ENCODE measurements at places on chromosomes 12 and 14.
A peak's percentile ranks its signal among the peaks of the same experiment; 100 is the strongest.

- no peak for DNase-seq
Measured at GRCh38 chr14:52730709-52731111, 744 bp downstream of the STYX start.

DNA sequence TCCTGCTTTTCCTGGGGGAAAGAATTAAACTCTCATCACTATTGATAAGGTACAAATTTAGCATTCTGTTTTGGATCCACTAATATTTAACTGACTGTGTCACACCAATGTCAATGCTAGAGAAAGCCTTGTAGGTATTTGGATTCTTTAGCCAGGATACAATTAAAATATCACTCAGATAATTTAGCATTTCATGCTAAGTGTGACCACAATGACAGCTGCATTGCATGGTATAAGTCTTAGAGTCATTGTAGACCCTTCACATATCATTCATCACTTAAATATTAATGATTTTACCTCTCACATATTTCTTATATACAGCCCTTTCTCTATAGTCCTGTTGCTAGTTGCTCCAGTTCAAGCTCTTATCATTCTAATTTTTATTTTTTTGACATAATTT lies 85.3 kb upstream of the ATP2B1 start:
- DNase-seq: no peak

GRCh38 chr12:55666508-55666907 lies 29.8 kb downstream of the OR10P1 start:
- DNase-seq: no peak

- DNase-seq: no peak
Measured at GRCh38 chr12:57143454-57143853, 4.0 kb downstream of the LRP1-AS start.

DNA sequence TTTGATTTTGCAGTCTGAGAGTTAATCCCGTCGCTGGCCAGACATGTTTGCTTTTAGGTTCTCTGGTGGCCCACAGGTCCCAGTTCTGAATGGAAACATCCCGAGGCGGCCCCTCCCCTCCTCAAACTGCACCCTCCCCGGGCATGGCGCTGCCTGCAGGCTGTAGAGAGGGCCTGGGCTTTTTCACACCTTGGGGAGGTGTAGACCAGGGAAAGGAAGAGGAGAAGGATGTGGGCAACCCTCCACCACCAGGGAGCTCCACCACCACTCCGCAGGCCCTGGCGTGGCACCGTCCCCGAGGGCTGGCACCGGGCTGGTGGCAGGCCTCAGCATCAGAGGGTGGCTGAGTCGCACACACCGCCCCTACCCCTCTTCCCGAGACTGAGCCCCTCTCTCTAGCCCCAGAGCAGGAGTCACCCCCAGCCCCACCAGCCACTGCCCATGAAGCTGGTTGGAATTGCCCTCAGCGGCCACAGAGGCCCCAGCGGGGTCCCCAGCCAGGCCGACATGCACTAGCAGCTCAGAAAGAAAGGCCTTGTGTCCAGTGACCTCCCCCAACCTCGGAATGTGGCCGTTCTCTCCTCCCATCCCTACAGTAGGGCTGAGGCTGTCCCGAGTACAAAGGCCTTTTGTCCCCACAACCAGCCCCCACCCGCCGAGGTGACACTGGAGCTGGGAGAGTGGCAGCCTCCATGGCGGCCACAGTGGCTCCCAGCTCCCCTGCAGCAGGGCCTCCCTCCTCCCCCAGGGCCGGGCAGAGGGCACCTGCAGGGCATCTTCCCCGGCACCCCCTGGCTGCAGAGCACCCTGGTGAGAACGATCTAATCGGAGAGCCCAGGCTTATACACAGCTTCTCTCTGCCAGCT lies 23.5 kb upstream of the INF2 start:
- peak; percentile 14 for DNase-seq

DNA sequence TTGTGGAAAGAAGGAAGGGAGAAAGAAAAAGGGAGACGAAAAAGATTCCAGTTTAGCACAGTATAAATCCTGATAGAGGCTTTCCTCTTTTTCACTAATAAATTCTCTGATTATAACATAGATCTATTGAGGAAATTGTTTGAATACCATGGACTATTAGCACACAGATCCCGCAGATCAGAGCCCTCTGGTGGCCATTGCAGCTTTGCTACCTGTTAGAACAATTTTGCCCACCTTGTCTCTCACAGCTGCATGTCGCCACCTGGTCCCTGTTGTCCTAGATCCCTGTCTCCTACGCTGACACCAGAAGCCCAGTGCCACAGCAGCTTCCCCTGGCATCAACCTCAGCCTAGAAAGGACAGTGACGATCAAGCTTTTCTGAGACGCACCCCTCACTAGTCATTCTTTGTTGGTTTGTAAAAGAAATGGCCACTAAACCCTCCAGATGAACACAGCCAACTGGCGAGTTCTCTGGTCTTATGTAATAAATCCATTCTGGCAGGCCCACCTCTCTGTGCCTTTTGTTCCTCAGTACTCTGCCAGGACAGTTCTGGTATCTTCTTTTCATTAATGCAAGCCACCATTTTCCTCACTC lies 9.9 kb downstream of the GPHB5 start:
- DNase-seq: no peak

DNA sequence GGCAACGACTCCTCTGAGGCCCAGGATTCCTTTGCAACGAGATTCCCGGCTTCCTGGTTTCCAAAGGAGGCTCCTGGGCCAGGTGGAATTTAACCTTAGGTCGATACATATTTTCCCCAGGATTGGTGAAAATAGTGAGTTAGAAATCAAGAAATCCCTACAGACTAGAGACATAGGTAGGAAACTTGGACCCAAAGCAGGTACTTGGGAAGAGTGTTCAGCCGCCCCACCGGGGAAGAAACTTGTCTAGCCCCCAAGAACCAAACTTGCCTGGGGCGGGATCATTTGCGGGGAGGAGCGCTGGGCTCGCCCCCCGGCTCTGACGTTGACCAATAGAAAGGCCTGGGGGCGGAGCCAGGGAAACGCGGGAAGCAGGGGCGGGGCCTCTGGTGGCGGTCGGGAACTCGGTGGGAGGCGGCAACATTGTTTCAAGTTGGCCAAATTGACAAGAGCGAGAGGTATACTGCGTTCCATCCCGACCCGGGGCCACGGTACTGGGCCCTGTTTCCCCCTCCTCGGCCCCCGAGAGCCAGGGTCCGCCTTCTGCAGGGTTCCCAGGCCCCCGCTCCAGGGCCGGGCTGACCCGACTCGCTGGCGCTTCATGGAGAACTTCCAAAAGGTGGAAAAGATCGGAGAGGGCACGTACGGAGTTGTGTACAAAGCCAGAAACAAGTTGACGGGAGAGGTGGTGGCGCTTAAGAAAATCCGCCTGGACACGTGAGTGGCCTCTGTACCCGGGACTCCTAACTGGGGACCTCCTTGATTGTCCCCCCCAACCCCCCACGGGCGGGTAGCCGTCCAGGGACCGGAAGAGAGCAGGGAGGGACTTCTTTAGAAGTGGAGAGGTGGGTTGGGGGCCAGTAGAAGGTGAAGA lies at the start of gene CDK2:
TSS of gene CDK2 (plus strand) at position 423 of the 874 bp plus-strand sequence. CDS start at position 602, 179 bp downstream.
- peak; percentile 94 for DNase-seq

- DNase-seq: no peak
Measured at GRCh38 chr12:73460212-73460611, 1077.4 kb upstream of the ATXN7L3B start.
